Neural crest cell (in vitro differentiated cells): ENCODE measurements at places on chromosomes 2 and 18. TPM values are rescaled to one million over a fixed set of nuclear protein-coding genes. Genes with fewer than 3 reads are reported as not detected.

DNA sequence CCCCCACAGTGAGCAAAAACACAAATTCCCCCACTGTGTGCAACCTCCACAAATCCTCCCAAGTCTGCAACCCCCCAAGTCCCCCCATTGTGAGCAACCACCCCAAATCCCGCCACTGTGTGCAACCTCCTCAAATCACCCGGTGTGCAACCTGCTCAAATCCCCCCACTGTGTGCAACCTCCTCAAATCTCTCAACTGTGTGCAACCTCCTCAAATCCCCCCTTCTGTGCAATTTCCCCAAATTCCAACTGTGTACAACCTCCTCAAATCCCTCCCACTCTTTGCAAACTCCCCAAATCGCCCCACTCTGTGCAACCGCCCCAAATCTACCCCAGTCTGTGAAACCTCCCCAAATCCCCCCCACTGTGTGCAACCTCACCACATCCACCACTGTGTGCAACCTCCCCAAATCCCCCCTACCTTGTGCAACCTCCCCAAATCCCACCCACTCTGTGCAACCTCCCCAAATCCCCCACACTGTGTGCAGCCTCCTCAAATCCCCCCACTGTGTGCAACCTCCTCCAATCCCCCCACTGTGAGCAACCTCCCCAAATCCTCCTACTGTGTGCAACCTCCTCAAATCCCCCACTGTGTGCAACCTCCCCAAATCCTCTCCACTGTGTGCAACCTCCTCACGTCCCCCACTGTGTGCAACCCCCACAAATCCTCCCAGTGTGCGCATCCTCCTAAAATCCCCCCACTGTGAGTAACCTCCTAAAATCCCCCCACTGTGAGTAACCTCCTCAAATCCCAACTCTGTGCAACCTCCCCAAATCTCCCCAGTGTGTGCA is 115.2 kb downstream of the TPO start:
- peaks cover 2% of the 10 kb centered on the region for H3K27me3 ChIP-seq
- H3K4me1 ChIP-seq, result no peaks in the 10 kb centered on the region
- no peak overlapping the region for H3K4me3 ChIP-seq

The ARHGAP28 gene
- 20.2 and 22.5 TPM in 2 replicates for total RNA-seq

The FEV gene
- not detected in 2 replicates for total RNA-seq

GRCh38 chr18:53838746-53839145 is 385.7 kb downstream of the MBD2 start:
- H3K27me3 ChIP-seq, result no peaks in the 10 kb centered on the region
- H3K27ac ChIP-seq, result no peak overlapping the region
- no peak for DNase-seq
- H3K4me1 ChIP-seq, result no peaks in the 10 kb centered on the region
- peaks cover 4% of the 10 kb centered on the region for H3K36me3 ChIP-seq
- no peak overlapping the region for H3K4me3 ChIP-seq

- H3K27ac ChIP-seq, result peak overlapping the region; percentile 85
- DNase-seq, result peak; percentile 59
- H3K27me3 ChIP-seq, result peaks cover 8% of the 10 kb centered on the region
- no peaks in the 10 kb centered on the region for H3K36me3 ChIP-seq
- peak overlapping the region; percentile 91 for H3K4me3 ChIP-seq
Observed at GRCh38 chr18:39841482-39842365, 2113.3 kb upstream of the PIK3C3 start.

GRCh38 chr2:2739231-2739795 is 408.2 kb upstream of the MYT1L start:
- no peaks in the 10 kb centered on the region for H3K36me3 ChIP-seq
- peaks cover 7% of the 10 kb centered on the region for H3K27me3 ChIP-seq
- peaks cover 16% of the 10 kb centered on the region for H3K4me1 ChIP-seq
- no peak overlapping the region for H3K4me3 ChIP-seq
- no peak for DNase-seq

- no peaks in the 10 kb centered on the region for H3K27me3 ChIP-seq
- H3K27ac ChIP-seq, result no peak overlapping the region
- H3K4me1 ChIP-seq, result peaks cover 6% of the 10 kb centered on the region
- no peak for DNase-seq
- H3K4me3 ChIP-seq, result no peak overlapping the region
Observed at GRCh38 chr18:34809451-34810072, 99.5 kb downstream of the DTNA start.

The KIDINS220 gene
- total RNA-seq, result 60.3 and 61.1 TPM in 2 replicates

The TUBB8B gene
- not detected in 2 replicates for total RNA-seq

DNA sequence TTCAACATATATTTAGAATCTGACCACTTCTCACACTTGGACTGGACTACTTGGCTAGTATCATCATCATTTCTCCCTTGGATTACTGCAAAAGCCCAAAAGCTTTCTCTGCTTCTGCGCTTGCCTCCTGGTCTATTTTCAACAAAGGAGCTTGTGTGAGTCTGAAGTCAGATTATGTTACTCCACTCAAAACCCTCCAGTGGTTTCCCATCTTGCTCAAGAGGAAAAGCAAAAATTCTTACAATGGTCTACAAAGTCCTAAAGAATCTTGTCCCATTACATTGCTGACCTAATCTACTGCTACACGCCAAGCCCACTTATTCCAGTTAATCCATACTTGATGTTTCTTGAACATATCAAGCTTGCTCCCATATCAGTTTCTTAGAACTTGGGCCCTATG is 9.6 kb downstream of the PREPL start:
- DNase-seq, result no peak
- no peak overlapping the region for H3K4me3 ChIP-seq
- no peaks in the 10 kb centered on the region for H3K36me3 ChIP-seq
- no peak overlapping the region for H3K27ac ChIP-seq
- H3K27me3 ChIP-seq, result no peaks in the 10 kb centered on the region

The VWA3B gene
- total RNA-seq, result not detected in 2 replicates
